ENCODE measurements at places on chromosomes 11 and 22. TPM values are rescaled to one million over a fixed set of nuclear protein-coding genes. Genes with fewer than 3 reads are reported as not detected.

Gene SAA2
- polyA plus RNA-seq: not detected

DNA sequence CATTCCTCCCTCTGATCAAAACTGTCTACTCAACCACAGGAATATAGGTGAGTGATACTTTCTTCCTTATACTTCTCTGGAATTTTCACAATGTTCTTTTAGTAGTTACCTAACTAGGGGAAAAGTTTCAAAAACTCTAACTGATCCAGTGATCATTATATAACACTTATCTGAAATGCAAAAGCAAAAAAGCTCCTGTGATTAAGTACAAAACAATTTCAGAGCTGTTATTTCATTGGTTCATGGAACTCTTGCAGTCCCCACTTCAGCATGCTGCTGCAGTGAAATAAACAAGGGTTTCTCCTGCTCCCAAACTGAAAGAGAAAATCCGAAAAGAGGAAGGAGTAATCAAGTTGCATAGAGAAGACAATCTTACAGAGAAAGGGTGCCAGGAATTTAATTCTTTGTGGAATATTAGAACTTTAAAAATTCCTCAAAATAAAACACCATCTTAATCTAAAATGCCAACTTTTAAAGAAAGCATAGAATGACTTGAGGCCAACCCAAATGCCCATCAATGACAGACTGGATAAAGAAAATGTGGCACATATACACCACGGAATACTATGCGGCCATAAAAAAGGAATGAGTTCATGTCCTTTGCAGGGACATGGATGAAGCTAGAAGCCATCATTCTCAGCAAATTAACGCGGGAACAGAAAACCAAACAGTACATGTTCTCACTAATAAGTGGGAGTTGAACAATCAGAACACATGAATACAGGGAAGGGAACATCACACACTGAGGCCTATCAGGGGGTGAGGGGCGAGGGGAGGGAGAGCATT, 20.3 kb downstream of the PPP2R1B start:
- DNase-seq: no peak

DNA sequence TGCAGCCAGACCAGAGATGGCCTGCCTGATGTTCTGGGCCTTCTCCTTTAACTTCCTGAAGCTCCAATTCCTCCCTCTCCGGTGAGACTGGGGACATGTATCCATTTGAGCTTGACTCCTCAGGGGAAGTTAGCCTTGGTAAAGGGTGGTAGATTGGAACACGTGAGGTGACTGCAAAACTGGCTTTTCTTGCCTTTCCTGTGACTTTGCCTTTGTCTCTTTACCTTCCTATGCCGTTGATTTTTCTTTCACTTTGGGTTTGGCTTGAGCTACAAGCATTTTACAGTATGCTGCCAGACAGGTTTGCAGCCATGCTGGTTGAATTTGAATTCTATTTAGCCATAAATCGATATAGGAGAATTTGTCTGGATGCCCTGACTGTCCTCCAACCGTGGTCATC, 16.8 kb upstream of the GLYATL1 start:
- no peak for DNase-seq

DNA sequence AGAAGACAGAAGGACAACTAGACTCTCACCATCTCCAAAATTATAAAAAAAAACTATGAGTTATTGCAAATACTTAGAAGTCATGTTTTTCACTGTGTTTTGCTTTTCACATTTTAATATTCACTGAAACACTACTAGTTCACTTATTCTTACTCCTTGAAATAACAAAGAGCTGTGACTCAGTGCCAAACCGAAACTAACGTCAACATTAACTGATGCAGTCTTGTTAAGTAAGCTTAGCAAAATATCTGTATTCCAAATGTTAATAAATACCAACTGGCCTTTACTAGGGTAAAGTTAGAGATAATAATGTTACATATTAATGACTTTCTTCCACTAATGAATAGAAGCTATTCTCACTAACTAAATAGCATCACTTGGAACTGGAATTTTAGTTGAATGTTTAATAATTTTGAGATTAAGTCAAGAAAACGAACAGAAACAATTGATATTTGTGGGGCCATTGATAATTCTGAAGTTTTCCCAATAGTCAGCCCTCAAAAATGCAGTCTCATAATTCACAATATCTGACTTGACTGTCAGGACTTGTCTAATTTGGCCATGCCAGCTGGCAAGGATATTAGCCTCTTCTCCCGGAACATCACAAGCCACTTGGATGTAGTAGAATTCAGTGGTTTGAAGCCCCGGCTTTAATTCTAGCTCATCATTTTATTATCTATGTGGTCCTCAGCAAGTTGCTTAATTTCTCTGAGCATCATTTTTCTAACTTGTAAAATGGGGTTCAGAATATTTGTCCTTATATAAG, 230.1 kb upstream of the DDI1 start:
- no peak for DNase-seq

Gene NRIP3
- 1.3 TPM for polyA plus RNA-seq

DNA sequence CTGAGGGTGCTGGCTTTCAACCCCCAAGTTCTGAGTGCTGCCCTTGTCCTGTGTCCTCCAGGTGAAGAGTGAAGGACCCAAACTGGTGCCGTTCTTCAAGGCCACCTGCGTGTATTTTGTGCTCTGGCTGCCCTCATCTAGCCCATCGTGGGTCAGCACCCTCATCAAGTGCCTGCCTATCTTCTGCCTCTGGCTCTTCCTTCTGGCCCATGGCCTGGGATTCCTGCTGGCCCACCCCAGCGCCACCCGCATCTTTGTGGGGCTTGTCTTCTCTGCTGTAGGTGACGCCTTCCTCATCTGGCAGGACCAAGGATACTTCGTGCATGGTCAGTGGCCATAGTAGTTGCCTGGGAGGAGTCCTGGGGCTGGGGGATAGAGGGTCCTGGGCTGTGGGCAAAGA, 2.3 kb downstream of the TMEM86A start:
- no peak for DNase-seq

Gene TIRAP
- 10.6 TPM for polyA plus RNA-seq

GRCh38 chr11:68329978-68330699, 17.7 kb downstream of the LRP5 start:
- DNase-seq: no peak

- DNase-seq: no peak
Observed at GRCh38 chr11:17397311-17398002, 9.0 kb upstream of the KCNJ11 start.

Gene NXPE1
- polyA plus RNA-seq: not detected

Gene MALAT1
- polyA plus RNA-seq: 191 TPM

DNA sequence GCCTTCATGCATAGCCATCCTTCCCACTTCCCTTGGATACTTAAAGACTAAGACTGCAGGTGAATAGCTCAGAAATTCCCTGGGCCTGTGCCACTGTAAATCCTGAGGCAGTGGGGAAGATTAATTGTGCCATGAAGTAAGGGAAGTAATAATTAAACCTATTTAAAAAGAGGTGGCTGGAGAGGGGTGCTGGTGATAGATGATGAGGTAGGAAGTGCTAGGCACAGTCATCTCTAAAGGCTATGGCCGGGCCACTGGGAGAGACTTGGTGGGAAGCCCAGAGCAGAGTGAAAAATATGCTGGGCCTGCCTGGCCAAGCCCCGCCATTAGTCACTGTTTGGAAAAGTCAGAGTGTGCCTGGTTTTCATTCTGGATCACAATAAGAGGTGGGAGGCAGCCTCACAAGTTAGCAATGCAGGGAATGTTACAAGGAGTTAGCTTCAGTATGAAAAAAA, 197.2 kb upstream of the PITPNB start:
- DNase-seq: peak; percentile 43

GRCh38 chr11:131622193-131622592, 251.8 kb downstream of the NTM start:
- no peak for DNase-seq

Gene TEX54
- not detected for polyA plus RNA-seq

- no peak for DNase-seq
Observed at GRCh38 chr11:47861728-47862127, 13.6 kb upstream of the NUP160 start.

Gene KRTAP5-1
- polyA plus RNA-seq: 1.4 TPM

Measured in hindlimb muscle (tissue), 1 donor.